Caki2 (cell line): ENCODE measurements at places on chromosomes 7 and 10. TPM values are rescaled to one million over a fixed set of nuclear protein-coding genes. Genes with fewer than 3 reads are reported as not detected.

The SERPINE1 gene
- total RNA-seq = 36.7 and 42.4 TPM in 2 replicates

The GIMAP5 gene
- not detected in 2 replicates for total RNA-seq

The GSTO2 gene
- 2.8 and 15.1 TPM in 2 replicates for total RNA-seq

The TMEM130 gene
- 27.3 TPM in 2 replicates for total RNA-seq

The HOXA11 gene
- not detected in 2 replicates for total RNA-seq

The RTKN2 gene
- total RNA-seq = 3.6 and 4.9 TPM in 2 replicates

The UFSP1 gene
- 7.4 and 11.8 TPM in 2 replicates for total RNA-seq

The AKR1C4 gene
- total RNA-seq = not detected in 2 replicates

The RELN gene
- 5.7 and 17.8 TPM in 2 replicates for total RNA-seq

The TWIST1 gene
- not detected in 2 replicates for total RNA-seq

The CRPPA gene
- 1.2 and 2.0 TPM in 2 replicates for total RNA-seq

The COL1A2 gene
- total RNA-seq = 0.09 TPM in 1 of 2 replicates, not detected in the other

The ANKRD61 gene
- not detected in 2 replicates for total RNA-seq

The STOX1 gene
- 0.68 TPM in 1 of 2 replicates, not detected in the other for total RNA-seq

The WNT16 gene
- not detected in 2 replicates for total RNA-seq

The HOXA4 gene
- total RNA-seq = 5.6 and 10.3 TPM in 2 replicates
